SK-N-SH (cell line): ENCODE measurements at places on chromosomes 7 and 10.
A peak's percentile ranks its signal among the peaks of the same experiment; 100 is the strongest.

DNA sequence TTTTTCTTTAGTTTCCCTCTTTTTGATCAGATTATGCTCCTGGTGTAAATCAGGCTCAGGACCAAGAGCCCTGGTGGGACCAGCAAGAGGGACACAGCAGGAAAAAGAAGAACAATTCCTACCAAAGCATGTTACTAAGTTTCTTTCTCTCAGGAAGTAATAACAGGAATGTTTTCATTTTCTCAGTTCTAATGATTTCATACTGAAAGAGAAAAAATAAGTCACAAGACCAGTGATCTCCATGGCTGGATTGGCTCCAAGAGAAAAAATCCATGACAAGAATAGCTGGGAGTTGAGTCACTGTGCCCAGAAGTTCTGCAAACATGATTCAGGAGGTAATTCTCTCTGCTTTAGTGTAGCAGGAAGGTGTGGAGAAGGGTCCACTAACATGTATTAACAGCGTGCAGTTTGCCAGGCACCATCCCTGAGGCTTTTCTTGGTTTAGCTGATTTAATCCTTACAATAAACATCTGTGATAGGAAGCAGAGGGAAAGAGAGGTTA, 23.8 kb upstream of the IFIT2 start:
- DNase-seq, result peak; percentile 34

- no peak for DNase-seq
These were observed 11.1 kb downstream of the STAM start for GRCh38 chr10:17655009-17655408.

DNA sequence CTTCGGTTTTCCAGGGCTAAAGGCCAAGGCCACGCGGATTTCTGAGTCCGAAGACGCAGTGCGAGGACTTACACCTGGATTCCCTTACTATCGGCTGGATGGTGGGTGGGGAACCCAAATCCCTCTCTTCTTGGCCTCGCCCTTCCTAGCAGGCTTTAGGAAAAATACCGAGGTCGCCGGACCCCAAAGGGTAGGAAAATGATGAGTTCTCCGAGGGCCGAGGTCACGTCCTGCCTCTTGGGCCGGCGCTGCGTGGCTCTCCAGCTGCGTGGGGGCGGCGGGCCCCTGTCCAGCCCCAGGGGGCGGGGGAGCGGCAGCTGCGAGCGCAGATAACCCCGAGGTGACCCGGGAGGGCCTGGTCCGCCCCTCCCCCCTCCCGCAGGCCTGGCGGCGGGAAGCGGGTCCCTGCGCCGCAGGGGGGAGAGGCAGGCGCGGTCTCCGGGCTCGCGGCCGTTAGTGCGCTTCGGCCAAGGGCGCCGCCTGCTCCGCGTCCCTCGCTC, 805 bp upstream of the HMX3 start:
- DNase-seq, result peak; percentile 59

GRCh38 chr7:39465055-39465929, 100.9 kb upstream of the YAE1 start:
- DNase-seq, result peak; percentile 63

DNA sequence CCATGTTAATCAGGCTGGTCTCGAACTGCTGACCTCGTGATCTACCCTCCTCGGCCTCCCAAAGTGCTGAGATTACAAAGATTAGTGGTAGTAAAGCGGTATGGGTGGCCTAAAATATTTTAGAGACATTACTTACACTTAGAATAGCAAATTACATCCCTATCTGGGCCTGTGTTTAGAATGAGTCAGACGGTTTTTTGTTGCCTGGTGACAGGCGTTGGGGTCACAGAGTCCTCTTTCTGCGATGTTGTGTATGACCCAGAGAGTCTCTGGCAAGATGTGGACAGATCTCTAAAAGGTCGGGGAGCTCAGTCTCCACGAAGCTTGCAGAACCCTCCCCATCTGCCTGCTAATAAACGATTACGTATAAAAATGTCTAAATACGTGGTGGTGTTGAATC, 39.6 kb upstream of the PRKCQ start:
- DNase-seq, result no peak

GRCh38 chr7:7228967-7229366, 46.6 kb downstream of the C1GALT1 start:
- DNase-seq, result no peak

- no peak for DNase-seq
These were observed 28.5 kb upstream of the NUB1 start for GRCh38 chr7:151312831-151313809.

DNA sequence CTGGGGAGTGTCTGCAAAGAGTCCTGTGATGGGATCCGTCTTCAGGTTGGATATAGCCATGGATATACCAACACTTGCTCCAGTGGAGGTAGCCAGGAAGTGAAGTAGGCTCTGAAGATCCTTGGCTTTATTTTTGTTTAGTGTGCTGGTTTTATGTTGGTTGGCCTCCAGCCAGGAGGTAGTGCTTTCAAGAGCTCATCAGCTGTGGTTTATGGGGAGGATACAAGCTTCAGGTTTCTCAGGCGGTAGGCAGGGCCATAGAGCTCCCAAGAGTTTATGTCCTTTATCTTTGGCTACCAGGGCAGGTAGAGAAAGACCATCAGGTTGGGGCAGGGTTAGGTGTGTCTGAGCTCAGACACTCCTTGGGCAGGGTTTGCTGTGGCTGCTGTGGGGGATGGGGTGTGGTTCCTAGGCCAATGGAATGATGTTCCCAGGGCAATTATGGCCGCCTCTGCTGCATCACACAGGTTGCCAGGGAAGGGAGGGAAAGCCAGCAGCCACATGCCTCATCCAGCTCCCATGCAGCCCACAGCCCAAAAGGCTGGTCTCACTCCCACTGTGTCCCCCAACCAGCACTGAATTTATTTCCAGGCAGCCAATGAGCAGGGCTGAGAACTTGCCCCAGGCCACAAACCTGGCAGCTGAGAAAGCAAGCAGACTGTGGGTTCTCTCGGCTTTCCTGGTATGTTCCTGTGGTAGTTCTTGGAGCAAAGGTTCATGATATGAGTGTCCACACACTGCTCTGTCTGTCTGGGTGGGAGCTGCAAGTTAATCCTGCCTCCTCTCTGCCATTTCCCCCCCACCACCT, 67.0 kb upstream of the PRLHR start:
- DNase-seq, result no peak

DNA sequence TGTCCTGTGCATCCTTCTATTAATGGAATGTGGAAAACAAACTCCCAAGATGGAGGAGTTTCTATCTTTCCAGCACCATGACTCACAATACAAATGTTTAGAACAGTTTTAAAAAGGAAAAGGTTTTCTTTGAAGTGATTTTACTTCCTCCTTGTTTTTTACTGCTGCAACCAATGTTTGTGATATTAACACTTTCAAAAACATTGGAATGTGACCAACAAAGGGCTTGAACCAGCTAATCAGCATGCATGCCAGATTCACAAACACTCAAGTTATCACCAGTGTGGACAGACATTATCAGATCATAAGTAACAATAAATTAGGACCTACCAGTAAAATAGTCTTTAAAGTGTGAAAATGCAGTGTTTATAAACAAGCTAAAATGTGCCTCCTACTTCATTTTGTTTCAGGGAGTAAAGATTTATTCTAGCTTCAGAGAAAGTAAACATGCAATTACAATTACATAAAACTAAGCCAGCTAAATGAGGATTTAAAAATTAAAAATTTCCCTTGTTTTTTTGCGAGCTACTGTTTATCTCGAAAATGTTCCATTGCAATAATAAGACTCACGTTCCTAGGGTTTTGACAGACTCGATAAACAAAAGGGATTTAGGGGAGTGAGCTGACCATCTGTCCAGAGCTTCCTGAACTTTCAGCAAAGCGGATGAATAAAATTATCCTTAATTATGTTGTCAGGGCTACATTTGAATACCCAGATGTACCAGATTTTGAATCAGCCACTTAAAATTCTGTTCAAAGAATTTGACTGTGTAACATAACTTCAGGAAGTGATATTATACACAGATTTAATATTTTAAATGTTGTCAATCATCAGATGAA, 29.8 kb downstream of the CPVL start:
- DNase-seq, result no peak

GRCh38 chr7:30750683-30751650, 968 bp upstream of the INMT start:
- no peak for DNase-seq

GRCh38 chr7:16357921-16358320, 63.4 kb downstream of the CRPPA start:
- peak; percentile 62 for DNase-seq

GRCh38 chr7:158106272-158106671, 481.4 kb downstream of the PTPRN2 start:
- no peak for DNase-seq

DNA sequence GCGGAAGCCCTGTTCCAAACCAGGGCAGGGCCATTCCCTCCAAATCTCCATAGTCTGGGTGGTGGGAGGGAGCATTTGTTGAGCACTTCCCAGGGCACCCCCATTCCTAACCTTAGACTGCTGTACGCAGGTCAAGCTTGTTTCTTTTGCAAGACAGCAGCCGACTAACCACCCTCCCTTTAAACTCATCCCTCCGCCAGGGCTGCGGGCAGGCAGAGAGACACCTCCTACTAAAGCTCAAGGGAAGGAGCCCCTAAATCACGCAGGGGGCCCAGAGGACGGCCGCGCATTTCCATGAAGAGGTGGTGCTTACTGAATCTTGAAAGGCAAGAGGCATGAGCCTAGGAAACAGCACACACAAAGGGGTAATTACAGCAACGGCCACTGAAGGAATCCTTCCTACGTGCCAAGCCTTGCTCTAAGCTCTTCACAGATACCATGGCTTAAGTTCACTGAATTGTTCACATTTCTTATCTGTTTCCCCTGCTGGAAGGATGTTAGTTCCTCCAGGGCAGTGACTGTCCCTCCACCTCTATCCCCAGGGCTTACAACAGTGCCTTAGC, 90.0 kb downstream of the PROSER2 start:
- DNase-seq, result no peak

- no peak for DNase-seq
These were observed 31.1 kb upstream of the VIPR2 start for GRCh38 chr7:159175792-159176191.

DNA sequence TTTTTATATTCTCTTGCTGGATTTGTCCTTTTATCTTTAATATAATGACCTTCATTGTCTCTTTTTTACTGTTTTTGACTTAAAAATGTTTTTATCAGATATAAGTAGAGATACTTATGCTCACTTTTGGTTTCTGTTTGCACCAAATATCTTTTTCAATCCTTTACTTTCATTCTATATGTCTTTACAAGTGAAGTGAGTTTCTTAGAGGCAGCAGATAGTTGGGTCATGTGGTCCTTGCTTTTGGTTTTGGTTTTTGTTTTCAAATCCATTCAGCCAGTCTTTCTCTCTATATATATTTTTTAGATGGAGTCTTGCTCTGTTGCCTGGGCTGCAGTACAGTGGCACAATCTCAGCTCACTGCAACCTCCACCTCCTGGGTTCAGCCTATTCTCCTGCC, 932.4 kb upstream of the LRRTM3 start:
- DNase-seq, result no peak
